Keratinocyte (primary cell): ENCODE measurements at places on chromosomes 7 and 10.

DNA sequence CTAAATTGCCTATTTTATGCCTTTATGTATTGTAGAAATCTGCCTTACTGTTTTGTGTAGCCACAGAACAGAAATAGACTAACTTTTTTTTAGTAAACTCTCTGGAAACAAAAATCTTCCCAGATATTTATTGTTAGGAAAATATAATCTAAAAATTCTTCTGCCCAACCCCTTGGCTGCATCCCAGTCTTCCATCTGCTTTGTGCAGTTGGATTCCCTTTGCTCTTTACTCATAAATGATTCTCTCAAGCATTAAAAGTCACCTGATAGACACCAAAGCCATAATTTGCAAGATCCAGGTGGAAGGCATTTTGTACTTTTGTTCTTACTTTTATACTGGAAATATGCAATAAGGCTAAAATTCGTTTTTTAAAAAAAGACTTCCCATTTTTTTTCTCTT lies 6.1 kb upstream of the CAV2 start:
- no peak for DNase-seq

GRCh38 chr7:27944643-27945042 lies 204.7 kb downstream of the TAX1BP1 start:
- DNase-seq: no peak

GRCh38 chr10:110220398-110220797 lies 13.0 kb downstream of the MXI1 start:
- no peak for DNase-seq

GRCh38 chr7:45564485-45564884 lies 9.7 kb upstream of the ADCY1 start:
- DNase-seq: no peak

- DNase-seq: no peak
These were observed 7.5 kb downstream of the MYO1G start for GRCh38 chr7:44971188-44971901.

- no peak for DNase-seq
These were observed 148.7 kb upstream of the ADARB2 start for GRCh38 chr10:1886039-1886438.

DNA sequence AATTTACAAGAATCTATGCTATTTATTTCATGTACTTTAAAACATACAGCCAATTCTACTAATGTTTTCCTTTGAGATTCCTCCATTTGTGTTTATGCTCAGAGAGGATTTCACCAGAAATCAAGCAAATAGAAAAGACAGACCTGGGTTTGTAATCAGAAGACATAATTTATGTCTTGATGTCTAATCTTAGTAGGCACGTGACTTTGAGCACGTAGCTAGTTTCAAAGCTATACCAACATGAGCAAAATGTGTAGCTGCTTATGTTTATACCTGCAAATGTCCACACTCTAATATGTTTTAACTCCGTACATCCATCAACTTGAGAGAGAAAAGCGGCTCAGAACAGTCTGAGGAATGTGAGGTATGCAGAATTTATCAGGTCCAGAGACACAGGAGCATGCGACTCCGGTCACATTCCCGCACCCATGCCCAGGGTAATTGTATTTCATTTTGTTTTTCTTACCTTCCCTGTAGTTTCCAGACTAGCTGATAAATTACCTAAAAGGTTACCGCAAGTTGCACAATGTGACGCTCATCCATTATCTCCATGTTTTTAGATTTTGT lies 40.0 kb downstream of the SVOPL start:
- DNase-seq: no peak

DNA sequence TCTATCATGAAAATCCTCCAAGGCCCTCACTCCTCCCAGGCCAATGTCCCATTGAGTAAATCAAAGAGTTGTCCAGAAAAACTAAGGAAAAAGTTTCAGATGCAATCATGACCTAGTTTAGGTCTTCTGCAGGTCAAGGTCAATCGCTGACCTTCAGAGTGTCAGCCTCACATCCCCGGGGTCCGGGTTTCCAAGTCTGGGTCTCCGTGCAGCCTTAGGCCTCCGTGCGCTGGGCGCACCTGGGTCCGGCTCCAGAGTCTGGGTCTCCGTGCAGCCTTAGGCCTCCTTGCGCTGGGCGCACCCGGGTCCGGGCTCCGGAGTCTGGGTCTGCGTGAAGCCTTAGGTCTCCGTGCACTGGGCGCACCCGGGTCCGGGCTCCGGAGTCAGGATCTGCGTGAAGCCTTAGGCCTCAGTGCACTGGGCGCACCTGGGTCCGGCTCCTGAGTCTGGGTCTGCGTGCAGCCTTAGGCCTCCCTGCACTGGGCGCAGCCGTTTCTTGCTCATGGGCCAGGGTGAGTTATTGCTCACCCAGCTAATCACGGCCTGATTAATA lies 236.2 kb downstream of the TCERG1L start:
- DNase-seq: no peak

DNA sequence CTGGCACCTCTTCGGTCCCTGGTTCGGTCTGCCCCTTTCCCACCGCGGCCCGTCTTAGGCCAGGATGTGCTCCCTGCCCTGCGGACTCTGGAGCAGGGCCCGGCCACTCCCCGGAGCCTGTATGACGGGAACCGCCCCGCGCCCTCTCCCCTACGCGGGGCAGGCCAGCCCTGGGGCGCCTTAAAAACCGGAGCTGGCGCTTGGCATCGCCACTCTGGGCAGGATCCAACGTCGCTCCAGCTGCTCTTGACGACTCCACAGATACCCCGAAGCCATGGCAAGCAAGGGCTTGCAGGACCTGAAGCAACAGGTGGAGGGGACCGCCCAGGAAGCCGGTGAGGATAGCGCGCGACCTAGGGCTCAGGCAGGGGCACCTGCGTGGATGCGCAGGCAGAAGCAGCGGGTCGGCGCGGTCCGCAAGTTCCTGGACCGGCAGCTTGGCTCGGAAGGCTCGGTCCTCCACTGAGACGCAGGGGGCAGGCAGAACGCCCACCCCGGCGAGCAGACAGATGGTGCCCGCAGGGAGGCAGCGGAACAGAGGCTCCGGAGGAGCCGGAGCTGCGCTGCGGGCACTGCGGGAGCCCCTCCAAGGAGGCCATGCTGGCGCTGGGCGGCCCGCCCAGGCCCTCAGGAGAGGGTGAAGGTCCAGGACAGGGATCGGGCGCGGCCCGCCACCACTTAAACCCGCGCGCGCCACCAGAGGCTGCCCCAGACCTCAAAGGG lies at the start of gene ADIRF:
Gene ADIRF (plus strand): TSS at position 212 of the 723 bp plus-strand sequence. CDS start 63 bp downstream, at position 275.
- no peak for DNase-seq

GRCh38 chr7:123745437-123745836 lies 3.4 kb downstream of the WASL start:
- DNase-seq: no peak

DNA sequence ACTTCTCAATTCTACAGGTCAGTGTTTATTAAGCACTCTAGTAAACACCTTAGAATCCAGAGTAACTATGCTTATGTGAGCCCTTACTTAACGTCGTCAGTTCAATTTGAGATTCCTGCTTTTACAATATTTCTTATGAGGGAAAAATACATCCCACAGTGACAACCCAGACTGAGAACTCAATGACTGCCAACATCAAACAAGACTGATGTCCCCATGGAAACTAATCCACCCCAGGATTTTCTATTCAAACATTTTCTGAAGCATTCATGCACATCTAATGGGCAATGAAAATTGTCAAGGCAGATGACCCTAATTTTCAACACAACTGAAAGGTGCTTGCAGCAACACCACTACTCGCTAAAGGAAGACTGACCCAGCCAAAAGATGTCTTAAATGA lies 67.0 kb downstream of the ATE1 start:
- no peak for DNase-seq

DNA sequence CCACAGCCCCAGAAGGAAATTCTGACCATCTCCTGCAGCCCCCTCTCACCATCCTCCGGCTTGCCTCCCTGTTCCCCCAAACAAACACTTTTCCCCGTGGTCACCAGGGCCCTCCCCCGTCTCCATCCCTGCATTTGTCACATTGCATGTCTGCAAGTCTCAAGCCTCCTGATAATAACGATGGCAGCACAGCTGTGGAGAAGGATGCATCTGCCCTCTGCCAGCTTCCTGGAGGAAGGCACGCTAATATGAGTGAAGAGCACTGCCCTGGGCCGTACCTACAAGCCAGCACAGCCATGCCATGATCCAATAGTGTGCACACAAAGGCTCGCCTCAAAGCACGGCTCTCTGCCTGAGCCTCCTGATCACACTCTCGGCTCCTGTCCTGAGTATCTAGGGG lies 98.5 kb downstream of the SLIT1 start:
- no peak for DNase-seq

GRCh38 chr10:30840395-30841050 lies 191.1 kb downstream of the ZNF438 start:
- no peak for DNase-seq

GRCh38 chr10:52908478-52908877 lies 135.9 kb upstream of the MBL2 start:
- DNase-seq: no peak

DNA sequence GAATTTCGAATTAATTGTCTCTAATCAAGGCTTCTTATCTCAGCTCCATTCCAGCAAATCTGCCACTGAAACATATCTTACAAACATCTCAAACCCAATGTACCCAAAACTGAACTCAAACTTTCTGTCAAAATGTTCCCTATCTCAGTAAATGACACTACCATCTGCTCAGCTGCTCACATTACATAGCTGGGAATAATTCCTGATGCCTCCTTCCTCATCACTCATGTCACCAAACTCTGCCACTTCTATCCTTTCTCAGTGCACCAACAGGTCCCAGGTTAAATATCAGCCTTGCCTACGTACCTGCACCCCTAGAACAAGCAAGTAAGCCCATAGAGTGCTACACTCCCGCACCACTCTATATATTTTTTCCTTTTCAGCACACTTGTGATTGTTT lies 12.4 kb downstream of the WAPL start:
- DNase-seq: no peak

GRCh38 chr7:151704960-151705635 lies 171.8 kb downstream of the PRKAG2 start:
- DNase-seq: no peak

DNA sequence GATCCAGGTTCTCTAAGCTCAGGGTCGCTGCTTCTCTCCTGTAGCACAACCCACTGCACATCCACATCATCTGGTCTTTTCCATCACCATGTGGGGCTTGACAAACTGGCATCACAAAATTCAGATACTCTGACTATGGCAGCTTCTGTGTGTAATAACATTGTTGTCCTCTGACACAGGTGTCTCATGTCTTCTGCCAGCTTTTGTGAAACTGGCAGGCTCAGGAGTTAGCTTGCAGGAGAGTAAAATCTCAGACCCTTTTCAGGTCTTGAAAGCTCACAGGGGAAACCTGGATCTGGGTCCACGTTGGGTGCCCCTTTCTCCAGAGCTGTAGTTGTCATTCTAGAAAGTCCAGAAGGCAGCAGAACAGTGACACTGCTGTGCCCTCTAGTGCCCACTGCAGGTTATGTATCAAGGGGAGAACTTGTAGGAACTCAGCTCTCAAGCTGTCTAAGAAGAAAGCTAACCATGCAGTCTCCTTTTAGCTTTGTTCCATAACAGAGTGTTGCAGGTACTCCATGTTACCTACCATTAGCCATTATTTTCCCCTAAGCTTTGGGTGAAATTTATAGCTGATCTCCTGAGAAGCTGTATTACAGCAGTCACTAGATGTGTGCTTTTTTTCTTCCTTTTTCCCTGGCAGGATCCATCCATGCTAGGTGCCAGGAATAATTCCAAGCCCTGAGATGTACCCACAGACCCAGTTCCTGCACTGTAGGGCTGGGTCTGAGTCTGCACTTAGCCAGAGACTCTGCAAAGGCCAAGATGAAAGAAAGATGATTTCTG lies 102.7 kb downstream of the ZNF248 start:
- no peak for DNase-seq

GRCh38 chr10:6328699-6329423 lies 126.1 kb downstream of the PFKFB3 start:
- DNase-seq: no peak

DNA sequence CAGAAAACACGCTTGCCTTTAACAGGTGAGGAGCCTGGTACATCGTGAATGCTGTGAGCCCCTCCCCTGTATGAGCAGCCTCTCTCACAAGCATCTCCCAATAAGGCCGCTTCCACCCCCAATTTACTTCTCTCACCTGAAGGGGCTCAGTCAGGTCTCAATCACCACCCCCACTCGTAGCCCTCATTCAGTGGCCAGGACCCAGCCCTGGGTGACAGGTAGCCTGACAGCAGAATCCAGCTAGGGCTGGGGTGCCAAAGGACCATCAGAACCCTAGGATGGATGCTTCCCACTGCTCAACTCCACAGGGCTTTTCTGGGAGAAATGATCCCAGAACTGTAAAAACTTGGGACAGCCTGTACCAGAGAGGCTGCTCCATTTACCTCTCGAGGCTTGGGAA lies 6.4 kb upstream of the NDST2 start:
- no peak for DNase-seq

- no peak for DNase-seq
These were observed 397.8 kb downstream of the AUTS2 start for GRCh38 chr7:69996121-69996520.

DNA sequence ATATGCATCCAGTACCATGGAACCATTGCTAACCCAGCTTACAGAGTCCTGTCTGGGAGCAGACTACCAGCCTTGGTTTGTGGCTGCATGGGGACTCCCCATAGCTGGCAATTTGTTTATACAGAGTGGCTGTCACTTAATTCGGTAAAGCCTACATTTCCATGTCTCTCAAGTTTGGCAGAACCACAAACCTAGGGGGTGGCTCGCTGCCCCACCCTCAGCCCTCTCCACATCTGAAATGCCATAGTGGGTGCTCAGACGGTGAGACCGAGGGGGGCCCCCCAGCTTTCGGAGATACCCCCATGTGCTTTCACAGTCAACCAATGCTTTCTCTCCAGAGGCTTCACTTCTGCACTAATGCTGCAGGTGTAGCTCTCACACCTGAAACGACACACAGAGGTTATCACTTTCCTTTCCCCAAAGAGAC lies 75.5 kb upstream of the KAT6B start:
- DNase-seq: no peak

- no peak for DNase-seq
These were observed 4.0 kb downstream of the ITGA8 start for GRCh38 chr10:15715619-15716227.

DNA sequence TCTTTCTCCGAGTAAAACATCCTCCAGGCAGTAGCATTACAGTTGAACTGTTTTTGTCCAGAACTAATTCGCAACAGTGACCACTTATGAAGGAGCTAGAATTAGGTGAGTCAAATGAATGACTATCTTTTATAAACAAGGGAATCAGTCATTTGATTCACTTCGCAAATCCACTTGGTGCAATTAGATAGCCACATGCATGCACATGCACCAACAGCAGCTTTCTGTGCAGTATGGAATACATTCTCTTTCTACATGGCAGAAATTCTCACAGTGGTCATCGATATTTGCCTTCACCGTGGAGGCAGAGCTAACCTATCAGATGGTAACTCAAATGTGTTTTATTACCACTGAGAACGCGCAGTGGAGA lies 118.8 kb downstream of the CDK6 start:
- no peak for DNase-seq

- no peak for DNase-seq
These were observed 60.0 kb downstream of the RALA start for GRCh38 chr7:39683216-39683845.

- DNase-seq: no peak
These were observed 173.4 kb downstream of the ST7 start for GRCh38 chr7:117126676-117127075.

GRCh38 chr10:11728353-11728752 lies 13.8 kb upstream of the ECHDC3 start:
- DNase-seq: no peak
